T-cell (primary cell): ENCODE measurements at places on chromosomes 13 and 19.

DNA sequence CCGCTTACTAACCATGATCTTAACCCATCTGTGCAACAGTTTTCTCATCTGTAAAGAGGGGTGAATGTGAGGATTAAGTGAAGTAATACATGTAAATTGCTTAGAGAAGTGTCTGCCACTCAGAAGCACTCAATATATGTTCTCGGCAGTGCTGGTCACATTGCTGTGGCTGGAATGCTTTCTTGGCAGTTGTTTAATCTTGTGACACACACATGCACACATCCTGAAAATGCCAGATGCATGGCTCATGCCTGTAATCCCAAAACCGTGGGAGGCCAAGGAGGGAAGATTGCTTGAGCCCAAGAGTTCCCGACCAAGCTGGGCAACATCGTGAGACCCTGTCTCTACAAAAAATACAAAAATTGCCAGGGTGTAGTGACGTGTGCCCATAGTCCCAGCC, 4.9 kb upstream of the DMKN start:
- no peak for DNase-seq

GRCh38 chr19:34336781-34337271, 28.2 kb upstream of the GPI start:
- DNase-seq, result peak; percentile 60

- DNase-seq, result no peak
Measured at GRCh38 chr19:30535011-30535410, 162.8 kb downstream of the ZNF536 start.

- DNase-seq, result no peak
Measured at GRCh38 chr13:73273745-73274144, 214.9 kb downstream of the KLF5 start.
